Caudate nucleus (tissue), 63 donors: ENCODE measurements at places on chromosomes 7 and 10.

- DNase-seq, result no peak
Measured at GRCh38 chr10:103849880-103850571, 5.3 kb downstream of the SH3PXD2A start.

- no peak for DNase-seq
Measured at GRCh38 chr10:31272841-31273240, 46.2 kb upstream of the ZEB1 start.

- DNase-seq, result no peak
Measured at GRCh38 chr7:46854958-46855473, 726.9 kb downstream of the TNS3 start.

- no peak for DNase-seq
Measured at GRCh38 chr7:74275401-74275881, 13.8 kb upstream of the CLIP2 start.

GRCh38 chr7:80210400-80210799 lies 75.8 kb downstream of the GNAI1 start:
- DNase-seq, result no peak

- DNase-seq, result no peak
Measured at GRCh38 chr10:88505680-88506215, 77.4 kb downstream of the RNLS start.

DNA sequence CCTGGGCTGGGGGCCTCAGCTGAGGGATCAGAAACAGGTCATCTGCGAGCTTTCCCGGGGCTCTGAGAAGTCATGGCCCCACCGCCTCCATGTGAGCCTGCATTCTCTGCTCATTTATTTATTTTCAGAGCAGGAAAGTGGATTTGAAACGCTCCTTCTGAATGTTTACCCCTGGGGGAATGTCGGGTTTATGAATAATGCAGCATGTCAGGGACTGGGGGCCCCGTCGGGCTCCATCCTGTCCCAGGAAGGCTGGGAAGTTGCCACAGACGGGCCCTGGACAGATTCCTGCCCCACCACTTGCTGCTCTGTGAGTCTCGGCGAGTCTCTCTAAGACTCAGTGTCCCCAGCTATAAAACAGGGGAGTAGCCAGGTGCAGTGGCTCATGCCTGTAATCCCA lies 11.9 kb upstream of the GTF2IRD1 start:
- no peak for DNase-seq

DNA sequence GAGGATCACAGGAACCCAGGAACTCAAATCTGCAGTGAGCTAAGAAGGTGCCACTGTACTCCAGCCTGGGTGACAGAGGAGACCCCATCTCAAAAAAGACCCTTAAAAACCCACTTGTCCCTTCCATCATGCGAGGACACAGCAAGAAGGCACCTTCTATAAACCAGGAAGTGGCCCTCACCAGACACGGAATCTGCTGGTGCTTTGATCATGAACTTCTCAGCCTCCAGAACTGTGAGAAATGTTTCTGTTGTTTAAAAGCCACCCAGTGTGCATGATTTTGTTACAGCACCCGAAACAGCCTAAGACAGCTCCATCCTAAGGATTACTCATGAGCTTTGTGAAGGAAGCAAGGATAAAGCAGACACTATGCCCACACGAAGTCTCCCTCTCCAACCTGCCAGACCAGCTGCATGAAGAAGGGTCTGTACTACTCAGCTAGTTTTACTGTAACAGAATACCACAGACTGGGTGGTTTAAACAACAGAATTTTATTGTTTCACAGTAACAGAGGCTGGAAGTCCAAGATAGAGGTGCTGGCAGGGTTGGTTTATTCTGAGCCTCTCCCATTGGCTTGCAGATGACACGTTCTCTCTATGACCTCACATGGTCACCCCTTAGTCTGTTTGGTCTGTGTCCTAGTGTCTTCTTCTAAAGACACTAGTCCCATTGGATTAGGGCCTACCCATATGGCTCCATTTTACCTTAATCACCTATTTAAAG lies 13.7 kb downstream of the VIM start:
- no peak for DNase-seq

GRCh38 chr10:93357680-93358079 lies 124.5 kb downstream of the MYOF start:
- no peak for DNase-seq

- DNase-seq, result no peak
Measured at GRCh38 chr10:126889421-126889820, 15.8 kb upstream of the DOCK1 start.

GRCh38 chr10:26969145-26969926 lies 108.6 kb upstream of the ABI1 start:
- DNase-seq, result no peak

DNA sequence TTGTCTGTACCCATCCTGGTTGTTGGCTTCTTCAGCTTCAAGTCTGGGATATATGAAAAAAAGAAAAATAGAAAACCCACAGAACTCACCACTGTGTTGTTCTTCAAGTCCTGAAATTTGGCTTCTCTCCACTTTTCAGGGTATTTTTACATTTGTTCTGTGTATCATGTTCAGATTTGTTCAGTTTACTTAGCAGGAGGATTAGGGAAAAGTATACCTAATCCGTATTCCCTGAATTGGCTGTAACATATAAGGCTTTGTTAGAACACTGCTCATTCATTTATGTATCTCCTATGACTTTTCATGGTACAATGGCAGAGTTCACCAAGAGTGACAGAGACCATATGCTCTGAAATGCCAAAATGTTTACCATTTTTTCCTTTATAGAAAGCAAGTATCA lies 146.9 kb downstream of the PTN start:
- DNase-seq, result no peak

GRCh38 chr10:133422807-133423771 lies 1.3 kb downstream of the SPRN start:
- no peak for DNase-seq

DNA sequence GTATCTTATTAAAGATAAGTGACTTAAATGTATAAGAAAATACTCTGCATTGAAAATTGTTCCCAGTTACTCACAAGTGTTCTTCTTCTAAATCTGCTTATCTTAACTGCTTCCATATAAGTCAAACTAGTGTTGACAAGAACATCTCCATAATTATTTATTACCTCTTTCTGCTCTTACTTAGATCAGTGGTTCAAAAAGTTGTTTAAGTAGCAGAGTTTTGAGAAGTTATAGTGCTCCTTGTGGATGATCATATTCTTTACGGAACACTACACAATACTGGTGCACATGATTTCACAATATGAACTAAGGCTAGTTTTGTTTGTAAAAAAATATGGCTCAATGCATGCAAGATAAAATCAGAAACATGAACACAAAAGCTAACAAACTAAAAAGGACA lies 168.4 kb downstream of the SEMA3D start:
- no peak for DNase-seq

GRCh38 chr7:101179117-101179516 lies 976 bp downstream of the NAT16 start:
- no peak for DNase-seq

DNA sequence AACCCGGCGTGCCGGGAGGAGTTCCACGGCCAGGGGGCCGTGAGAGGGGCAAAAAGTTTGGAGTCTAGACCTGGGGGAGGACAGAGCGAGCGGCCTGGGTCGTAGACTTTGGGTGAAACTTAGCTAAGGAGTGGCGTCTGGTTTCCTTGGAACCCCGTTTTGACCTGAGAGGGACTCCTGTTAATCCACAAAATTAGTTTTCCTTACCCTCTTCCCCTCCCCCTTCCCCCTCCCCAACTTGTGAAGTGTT lies 574 bp downstream of the MARCHF5 start:
- DNase-seq, result no peak

GRCh38 chr10:20494474-20494873 lies 402.6 kb downstream of the NEBL start:
- no peak for DNase-seq

- DNase-seq, result no peak
Measured at GRCh38 chr10:14491811-14492210, 161.1 kb upstream of the FRMD4A start.

DNA sequence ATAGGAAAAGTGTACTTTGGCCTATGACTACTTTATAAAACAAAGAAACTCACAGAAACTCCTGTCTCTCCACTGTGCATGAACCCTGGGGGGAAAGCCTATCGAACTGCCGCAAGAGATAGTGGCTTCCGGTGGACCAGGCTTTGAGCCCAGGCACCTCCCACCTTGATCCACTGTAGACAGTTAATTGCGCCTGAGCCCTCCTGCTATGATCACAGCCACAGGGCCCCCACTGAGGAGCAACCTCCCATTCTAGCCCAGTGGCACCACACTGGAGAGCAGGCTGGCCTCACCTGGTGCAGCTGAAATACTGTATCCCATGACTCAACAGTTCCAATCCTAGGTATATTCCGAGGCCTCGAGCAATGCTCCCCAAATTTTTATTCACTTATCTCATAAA lies 98.8 kb downstream of the COBL start:
- DNase-seq, result no peak

GRCh38 chr7:141889321-141889720 lies 26.9 kb upstream of the OR9A4 start:
- no peak for DNase-seq

DNA sequence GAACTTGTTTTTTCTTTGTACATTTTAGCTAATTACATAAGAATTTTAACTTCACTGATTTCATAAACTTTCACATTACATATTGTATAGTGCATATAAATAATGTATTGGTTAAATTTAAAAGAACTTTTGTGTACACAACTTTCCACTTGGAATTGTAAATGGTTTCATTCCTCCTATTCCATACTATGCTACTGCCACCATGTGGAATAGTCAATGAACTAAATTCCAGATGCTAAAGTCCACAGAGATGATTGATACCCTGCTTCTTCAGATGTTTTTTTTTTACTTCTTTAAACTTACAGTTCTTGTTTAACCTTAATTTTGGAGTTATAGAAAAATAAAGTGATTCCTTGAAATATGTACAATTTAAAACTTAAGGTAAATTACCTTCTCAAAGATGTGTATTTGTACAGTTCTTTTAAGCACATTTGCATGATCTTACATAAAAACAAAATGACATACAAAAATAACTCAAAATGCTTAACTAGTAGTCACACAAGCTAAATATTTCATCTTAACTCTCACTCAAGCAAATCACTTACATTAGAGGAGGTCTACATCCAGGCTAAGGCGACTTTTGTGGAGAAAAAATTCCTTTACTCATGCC lies 247.6 kb upstream of the HGF start:
- DNase-seq, result no peak

GRCh38 chr10:65377687-65378086 lies 1548.1 kb upstream of the LRRTM3 start:
- no peak for DNase-seq

- DNase-seq, result no peak
Measured at GRCh38 chr7:31443457-31443856, 70.4 kb upstream of the ITPRID1 start.

DNA sequence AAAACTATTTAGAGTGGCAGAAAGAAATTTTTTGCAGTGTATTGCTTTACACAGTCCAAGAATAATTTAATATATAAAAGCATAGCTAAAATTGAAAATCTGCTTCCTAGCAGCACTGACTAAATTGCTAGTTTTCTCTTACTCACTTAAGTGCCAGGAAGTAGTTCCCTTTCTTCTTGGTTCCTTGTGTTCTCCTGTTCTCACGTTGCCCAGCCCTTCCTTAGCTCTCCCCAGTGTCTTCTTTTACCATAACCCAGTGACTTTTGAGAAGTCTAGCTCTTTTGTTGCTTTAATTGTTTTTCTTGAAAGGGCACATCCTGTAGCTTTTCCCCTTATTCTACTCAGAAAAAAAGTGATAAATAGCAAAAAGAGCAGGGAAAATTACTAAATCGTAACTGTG lies 215.5 kb downstream of the THSD7A start:
- no peak for DNase-seq

- no peak for DNase-seq
Measured at GRCh38 chr10:98299341-98299740, 31.3 kb upstream of the LOXL4 start.

GRCh38 chr7:132416395-132416794 lies 159.9 kb downstream of the PLXNA4 start:
- no peak for DNase-seq

- no peak for DNase-seq
Measured at GRCh38 chr7:131683536-131684125, 127.2 kb upstream of the PODXL start.

DNA sequence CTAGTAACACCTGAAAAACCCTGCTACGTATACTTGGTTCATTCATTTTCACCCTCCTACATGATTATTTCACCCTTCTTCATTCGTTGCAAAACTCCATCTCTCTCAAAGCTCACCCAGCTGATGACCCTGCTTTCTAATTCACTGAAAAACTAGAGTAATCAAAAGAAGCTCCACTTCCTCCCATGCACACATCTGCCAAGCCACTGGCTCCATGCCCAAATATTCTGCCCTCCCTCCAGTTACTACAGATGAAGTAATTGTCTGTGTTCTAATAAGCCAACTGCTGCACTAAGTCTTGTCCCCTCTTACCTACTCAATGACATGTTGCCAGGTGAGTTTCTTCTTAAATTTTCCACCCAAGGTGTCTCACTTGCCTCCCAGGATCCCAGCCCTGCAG lies 96.9 kb upstream of the CCDC71L start:
- no peak for DNase-seq

- no peak for DNase-seq
Measured at GRCh38 chr7:79984210-79984609, 150.4 kb upstream of the GNAI1 start.

- no peak for DNase-seq
Measured at GRCh38 chr10:71250405-71250804, 38.0 kb downstream of the UNC5B start.

GRCh38 chr7:136523571-136523970 lies 344.9 kb upstream of the CHRM2 start:
- no peak for DNase-seq

GRCh38 chr7:38858259-38858884 lies 50.6 kb downstream of the VPS41 start:
- DNase-seq, result no peak

- DNase-seq, result no peak
Measured at GRCh38 chr7:149475121-149476045, 14.5 kb upstream of the ZNF777 start.

DNA sequence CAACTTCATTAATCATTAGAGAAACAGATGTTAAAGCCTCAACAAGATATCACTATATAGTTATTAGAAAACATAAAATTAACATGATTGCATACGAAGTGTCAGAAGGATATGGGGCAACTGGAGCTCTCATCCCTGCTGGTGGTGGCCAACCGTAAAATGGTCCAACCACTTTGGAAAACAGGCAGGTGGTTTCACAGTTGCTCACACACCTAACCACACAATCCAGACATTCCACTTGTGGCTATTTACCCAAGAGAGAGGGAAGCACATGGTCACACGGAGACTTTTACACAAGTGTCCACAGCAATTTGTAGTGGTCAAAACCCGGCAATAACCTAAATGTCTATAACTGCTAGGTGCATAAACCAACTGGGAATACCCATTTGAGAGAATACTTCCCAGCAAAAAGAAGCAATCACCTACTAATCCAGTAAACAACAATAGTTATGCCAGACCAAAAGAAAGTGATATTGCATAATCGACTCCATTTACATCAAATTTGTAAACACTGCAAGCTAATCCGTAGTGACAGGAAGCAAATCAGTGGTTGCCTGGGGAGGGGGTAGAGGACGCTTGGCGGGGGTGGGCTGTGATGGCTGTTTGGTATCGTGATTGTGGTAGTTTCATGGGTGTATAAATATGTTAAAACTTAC lies 91.8 kb downstream of the LARP4B start:
- no peak for DNase-seq
